Stimulated activated CD4-positive, alpha-beta T cell treated with anti-CD3 and anti-CD28 coated beads, TNF-alpha, amount 100 ng/mL, for 48 hours (primary cell): ENCODE measurements at places on chromosomes 16 and 17.

DNA sequence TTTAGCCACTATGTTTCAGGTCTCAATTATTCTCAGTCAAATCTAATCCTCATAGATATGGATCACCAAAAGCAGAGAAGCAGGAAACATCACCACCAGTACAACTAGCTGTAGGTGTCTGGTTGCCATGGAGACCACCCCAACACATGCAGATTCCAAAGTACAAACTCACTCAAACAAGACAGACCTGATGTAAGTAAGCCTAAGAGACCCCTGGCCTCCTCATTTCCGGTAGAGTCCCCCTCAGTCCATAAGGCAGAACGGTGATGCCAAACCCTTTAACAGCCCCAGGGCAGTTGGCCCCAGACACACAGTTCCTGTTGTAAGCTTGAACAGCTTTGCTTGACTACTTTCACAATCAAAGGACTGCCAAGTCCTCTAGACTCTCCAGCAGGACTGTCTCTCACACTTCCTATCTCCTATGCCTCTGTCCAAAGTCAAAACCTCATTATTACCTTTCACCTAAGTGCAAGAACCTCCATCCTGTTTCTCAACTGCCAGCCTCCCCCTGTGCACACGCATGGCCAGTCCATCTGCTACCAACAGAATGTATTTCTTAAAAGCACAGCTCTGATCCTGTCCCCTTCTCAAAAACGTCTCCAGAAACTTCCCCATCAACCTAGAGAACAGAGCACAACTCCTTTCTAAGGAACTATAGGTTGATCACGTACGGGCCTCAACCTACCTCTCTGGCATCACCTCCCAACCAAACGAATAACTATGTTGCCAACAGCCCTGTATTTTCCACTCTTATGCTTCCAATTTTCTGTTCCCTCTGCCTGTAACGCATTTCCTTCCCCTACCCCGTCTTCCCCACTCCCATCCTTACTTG, 23.9 kb downstream of the SLC39A11 start:
- no peak for DNase-seq

- DNase-seq: no peak
Measured at GRCh38 chr16:85213926-85214675, 101.8 kb upstream of the CIBAR2 start.

GRCh38 chr17:12622726-12623125, 43.0 kb upstream of the MYOCD start:
- DNase-seq: no peak

DNA sequence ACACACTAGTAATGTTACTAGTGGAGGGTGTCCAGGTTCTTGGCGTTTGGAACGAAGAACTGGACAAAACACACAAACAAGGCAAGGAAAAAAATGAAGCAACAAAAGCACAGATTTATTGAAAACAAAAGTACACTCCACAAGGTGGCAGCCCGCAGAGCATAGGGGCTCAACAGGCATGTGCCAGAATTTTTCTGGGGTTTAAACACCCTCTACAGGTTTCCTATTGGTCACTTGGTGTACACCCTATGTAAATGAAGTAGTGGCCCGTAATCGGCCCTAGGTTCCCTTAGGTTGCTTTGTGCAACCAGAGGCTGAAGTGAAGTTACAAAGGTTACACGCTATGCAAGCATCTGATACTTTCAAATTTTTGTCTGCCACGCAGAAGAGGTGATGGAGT, 8.1 kb downstream of the OR2C1 start:
- DNase-seq: no peak
